ENCODE measurements at places on chromosomes 5 and 9. TPM values are rescaled to one million over a fixed set of nuclear protein-coding genes. Genes with fewer than 3 reads are reported as not detected.
A peak's percentile ranks its signal among the peaks of the same experiment; 100 is the strongest.

The ZBTB26 gene
- total RNA-seq, result 7.3 TPM

The LCN15 gene
- not detected for total RNA-seq

The CLIC3 gene
- total RNA-seq, result 4.4 TPM

The CD14 gene
- total RNA-seq, result 0.21 TPM

The ADAMTS13 gene
- total RNA-seq, result 2.3 TPM

The LHX3 gene
- not detected for total RNA-seq

The DMGDH gene
- total RNA-seq, result not detected

DNA sequence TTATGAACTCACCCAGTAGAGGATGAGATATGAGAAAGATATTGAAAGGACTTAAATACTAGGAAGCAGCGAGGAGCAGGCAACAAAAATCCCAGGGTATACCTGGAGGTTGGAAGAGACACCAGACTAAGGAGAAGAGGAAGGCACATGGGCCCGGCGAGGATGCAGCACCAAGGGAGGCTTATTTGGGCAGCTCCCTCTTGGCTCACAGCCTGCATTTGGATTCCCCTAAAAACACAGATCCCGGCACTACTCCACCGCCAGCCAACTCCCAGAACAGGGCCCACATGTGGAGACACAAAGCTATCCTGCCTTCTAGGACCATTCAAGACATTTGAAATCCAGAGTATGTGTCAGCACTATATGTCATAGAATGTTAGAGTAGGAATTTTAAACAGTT is 199.8 kb upstream of the FBXL7 start:
- H3K4me1 ChIP-seq, result no peaks in the 10 kb centered on the region
- no peak overlapping the region for H3K4me3 ChIP-seq
- no peaks in the 10 kb centered on the region for H3K36me3 ChIP-seq

DNA sequence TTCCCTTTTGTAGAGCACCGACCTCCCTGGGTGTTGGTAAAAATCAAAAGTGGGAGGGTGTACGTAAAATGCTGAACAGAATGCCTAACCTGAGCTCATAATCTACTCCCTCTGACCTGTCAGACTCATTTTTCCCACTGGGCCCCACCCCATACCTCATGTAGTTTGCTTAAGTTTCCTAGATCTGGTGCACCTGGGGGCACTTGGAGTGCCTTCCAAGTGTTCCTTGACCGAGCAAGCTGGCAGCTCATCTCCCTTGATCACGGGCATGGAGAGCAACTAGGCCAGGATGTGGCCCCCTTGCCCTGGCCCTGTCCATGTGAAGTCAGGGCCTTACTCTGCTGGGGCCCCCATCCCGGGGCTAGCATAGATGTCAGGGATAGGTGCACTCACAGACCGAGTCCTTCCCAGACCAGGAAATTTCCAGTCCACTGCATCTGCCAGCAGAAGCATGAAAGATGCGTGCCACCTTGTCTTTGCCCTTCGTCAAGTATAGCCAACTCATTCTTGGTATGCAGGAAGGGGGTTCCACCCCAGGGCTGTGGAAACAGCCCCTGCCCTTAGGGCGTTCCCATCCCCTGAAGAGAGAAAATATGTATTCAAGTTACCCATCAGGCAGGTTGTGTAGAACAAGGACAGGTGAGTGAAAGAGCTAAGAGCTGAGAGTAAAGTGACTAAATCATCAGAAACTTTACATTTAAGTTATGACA is 41.9 kb downstream of the SLC22A5 start:
- H3K27ac ChIP-seq, result peak overlapping the region; percentile 99
- peak; percentile 49 for DNase-seq
- peak overlapping the region; percentile 98 for H3K4me3 ChIP-seq
- H3K27me3 ChIP-seq, result no peaks in the 10 kb centered on the region
- peaks cover 68% of the 10 kb centered on the region for H3K4me1 ChIP-seq
- H3K36me3 ChIP-seq, result peaks cover 52% of the 10 kb centered on the region

- DNase-seq, result no peak
- no peak overlapping the region for H3K4me3 ChIP-seq
- no peaks in the 10 kb centered on the region for H3K4me1 ChIP-seq
- no peaks in the 10 kb centered on the region for H3K36me3 ChIP-seq
- no peak overlapping the region for H3K27ac ChIP-seq
These were observed 127.0 kb upstream of the GDNF start for GRCh38 chr5:37966871-37967270.

GRCh38 chr5:90901261-90901660 is 342.7 kb downstream of the ADGRV1 start:
- no peak overlapping the region for H3K27ac ChIP-seq
- no peak for DNase-seq
- H3K36me3 ChIP-seq, result no peaks in the 10 kb centered on the region
- H3K27me3 ChIP-seq, result peaks cover 13% of the 10 kb centered on the region

GRCh38 chr5:139133282-139133681 is 64.9 kb downstream of the SIL1 start:
- no peak for DNase-seq
- H3K27me3 ChIP-seq, result no peaks in the 10 kb centered on the region
- H3K4me1 ChIP-seq, result no peaks in the 10 kb centered on the region
- H3K27ac ChIP-seq, result no peak overlapping the region
